Trophoblast cell (in vitro differentiated cells and primary cell): ENCODE measurements at places on chromosomes 2 and 18.

DNA sequence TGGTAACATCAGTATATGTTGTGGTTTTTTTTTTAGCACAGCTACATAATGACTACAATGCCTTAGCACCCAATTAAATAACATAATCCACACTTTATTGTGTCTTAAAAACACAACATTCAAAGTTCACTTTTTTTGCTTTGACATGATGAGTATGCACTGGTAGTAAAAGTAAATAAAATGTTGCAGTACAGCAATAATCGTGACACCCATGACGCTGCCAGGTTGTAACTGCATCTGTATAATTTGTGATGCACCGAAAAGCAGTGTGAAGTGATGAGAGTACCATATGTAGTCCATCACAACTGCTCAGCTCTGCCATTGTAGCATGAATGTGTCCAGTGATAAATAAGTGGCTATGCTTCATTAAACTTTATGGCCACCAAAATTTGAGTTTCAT lies 15.7 kb downstream of the PPP1CB start:
- no peak for DNase-seq

DNA sequence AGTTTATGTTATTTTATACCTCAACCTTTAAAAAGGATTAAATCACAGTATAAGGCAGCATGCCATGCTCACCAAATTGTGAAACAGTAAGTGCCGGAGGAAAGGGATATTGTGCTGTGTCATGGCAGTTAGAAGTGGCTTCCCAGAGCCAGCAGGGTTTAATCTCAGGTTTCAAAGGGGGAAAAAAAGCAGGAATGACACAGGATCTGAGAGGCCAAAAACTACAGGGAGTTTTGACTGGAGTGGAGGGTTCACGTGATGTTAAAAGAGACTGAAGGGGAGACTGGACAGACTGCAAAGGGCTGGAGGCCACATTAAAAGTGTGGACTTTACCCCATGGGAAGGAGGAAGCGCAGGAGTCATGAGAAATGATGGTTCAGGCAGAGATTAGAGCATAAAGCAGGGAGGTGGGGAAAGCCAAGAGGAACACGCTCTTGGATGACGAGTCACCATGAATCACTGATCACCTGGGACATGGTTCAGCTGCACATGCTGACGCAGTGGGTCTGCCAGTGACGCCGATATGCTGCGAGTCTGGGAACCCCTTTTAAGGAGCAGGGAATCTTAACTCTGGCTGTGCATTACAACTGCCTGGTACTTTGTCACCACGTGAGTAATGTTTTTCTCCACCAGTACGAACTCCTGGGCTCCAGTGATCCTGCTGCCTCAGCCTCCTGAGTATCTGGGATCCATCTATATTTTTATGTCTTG lies 6.1 kb downstream of the CHMP1B start:
- peak; percentile 98 for DNase-seq

GRCh38 chr2:60383401-60384143 lies 169.9 kb downstream of the BCL11A start:
- DNase-seq = peak; percentile 85

GRCh38 chr2:177317443-177317842 lies 52.9 kb upstream of the NFE2L2 start:
- DNase-seq = no peak

GRCh38 chr2:40752796-40753195 lies 300.9 kb upstream of the SLC8A1 start:
- DNase-seq = no peak

GRCh38 chr2:182852801-182853200 lies 13.6 kb downstream of the FRZB start:
- DNase-seq = no peak

DNA sequence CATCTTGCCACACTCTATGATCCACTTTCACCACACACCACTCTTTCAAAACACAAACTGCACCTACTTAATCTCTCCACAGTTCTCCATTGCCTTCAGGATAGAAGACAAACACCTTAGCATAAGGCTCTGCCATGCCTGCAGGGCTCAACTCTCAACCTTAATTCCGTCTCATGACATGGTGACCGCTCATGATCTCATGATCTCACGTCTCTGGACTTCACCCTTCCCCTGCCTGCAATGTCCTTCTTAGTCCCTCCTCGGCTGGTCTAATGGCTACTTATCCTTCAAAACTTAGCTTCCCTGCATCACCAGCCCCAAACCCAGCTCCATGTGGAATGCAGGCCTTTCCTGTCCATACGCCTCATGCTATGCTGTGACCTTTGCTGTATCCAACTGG lies 85.3 kb downstream of the ACVR1 start:
- peak; percentile 69 for DNase-seq

GRCh38 chr2:9197916-9198315 lies 8.7 kb upstream of the ASAP2 start:
- no peak for DNase-seq

GRCh38 chr2:45470531-45470930 lies 140.5 kb downstream of the SRBD1 start:
- DNase-seq = no peak

- no peak for DNase-seq
These were observed 22.7 kb downstream of the BCL11A start for GRCh38 chr2:60530660-60531281.

DNA sequence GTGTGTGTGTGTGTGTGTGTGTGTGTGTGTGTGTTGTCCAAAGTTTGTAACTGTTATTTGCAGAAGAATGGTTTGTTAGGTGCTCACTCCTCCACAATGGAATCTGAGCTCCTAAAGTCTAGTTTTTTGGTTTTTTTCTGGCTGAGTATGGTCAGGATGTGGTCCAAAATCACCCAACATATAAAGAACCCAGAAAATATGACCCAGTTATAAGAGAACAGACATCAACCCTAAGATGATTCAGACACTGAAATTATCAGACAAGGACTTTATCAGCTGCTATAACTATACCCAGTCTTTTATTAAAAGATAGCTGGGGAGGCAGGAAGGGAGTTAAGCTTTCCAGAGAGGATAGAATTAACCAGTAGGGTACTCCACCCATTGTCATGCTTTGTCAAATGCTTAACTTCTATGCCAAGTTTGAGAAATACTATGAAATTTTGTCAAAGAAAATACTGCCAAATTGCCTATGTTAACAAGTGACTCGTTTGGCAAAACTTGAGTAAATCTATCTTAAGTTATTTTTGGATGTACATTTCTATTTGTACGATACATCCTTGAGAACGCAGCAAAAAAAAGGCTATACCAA lies 57.5 kb downstream of the TANK start:
- no peak for DNase-seq

DNA sequence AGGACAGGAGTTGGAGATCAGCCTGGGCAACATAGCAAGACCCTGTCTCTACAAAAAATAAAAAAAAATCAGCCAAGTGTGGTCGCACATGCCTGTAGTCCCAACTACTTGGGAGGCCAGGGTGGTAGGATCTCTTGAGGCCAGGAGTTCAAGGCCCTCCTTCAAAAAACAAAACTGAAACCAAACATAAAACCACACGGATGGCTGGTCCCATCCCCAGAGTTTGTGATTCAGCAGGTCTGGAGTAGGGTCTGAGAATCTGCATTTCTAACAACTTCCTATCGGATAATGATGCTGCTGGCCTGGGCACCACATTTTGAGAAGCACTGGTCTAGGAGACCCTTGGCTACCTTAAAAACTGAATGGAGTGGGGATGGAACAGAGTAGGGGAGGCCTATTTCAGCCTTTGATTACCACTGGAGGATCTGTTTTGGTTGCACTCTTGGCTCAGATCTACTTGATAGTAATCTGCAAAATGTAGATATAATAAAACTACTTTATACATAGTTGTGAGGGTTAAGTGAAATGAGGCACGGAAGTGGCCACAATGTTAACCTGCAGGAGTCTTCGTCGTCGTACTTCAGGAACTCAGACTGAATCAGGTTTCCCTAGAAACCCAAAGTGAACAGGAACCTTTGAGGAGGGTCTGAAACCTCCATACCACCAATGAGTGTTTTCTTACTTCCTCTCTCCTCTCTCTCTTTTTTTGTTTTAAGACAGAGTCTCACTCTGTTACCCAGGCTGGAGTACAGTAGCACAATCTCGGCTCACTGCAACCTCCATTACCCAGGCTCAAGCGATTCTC lies 25.5 kb upstream of the NFE2L2 start:
- no peak for DNase-seq

DNA sequence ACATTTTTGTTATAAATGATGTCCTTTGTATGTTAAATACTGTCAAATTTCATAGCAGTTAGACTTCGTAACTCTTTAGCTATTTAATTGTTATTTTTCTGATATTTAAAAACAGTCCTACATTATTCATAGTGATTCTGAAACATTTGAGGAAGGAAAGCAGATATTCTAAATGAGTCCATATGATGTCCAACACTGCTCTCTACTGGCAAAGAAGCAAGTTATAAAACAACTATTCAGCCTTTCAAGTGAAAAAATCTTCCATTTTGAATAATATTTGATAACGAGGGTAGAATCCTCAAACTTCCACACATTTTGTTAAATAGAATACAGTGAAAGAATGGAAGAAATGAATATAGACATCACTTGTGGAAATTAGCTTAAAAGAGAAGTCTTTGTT lies 220.8 kb downstream of the GULP1 start:
- peak; percentile 66 for DNase-seq

DNA sequence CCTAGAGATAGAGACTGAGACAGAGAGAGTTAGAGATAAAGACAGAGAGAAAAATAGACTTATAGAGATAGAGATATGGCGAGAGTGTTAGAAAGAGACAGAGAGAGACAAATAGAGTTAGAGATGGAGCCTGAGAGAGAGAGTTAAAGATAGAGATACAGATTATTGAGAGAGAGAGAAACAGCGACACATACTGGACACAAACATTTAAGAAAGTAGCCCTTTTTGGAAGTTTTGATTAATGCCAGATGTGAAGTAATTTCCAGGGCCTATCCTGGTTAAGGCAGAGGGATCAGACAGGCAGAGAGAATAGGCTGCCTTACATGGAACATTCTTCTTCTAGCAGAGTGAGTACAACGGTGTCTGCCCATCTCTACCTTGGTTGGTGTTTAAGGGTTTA lies 311.6 kb upstream of the CDH7 start:
- DNase-seq = no peak

DNA sequence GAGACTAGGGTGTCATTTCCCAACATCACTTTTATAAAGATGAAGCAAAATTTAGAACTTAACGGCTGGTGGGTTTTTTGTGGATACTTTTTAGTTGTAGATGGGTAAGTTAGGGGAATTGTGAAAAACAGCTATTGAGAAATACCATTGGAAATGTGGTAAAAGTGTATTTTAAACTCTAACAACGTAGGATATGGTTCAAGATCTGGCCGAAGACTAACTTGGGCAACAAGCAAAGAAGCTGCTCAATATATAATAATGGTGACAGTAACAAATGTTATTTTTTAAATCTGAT lies 1.6 kb downstream of the DNAH7 start:
- DNase-seq = no peak

- DNase-seq = no peak
These were observed 90.0 kb downstream of the CRACDL start for GRCh38 chr2:98846041-98846440.

GRCh38 chr2:31053929-31054782 lies 84.1 kb downstream of the GALNT14 start:
- DNase-seq = no peak

- no peak for DNase-seq
These were observed 283.7 kb upstream of the VWC2L start for GRCh38 chr2:214127170-214127569.

DNA sequence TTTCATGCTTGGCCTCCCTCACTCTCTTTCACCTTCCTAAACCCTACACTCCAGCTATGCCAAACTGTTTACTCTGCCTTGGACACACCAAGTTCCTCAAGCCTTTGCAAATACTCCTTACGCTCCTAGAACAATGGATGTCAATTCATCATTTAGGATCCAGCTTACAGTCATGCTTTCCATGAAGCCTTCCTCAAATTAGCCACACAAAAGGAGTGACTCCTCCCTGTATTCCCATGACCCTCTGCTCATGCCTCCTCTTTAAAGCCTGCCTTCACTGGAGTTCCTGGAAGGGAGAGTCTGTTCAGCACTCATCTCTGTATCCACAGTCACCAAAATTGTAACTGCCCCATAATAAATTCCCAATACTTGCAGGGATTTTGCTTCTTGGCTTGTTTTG lies 721 bp upstream of the EHD3 start:
- no peak for DNase-seq

DNA sequence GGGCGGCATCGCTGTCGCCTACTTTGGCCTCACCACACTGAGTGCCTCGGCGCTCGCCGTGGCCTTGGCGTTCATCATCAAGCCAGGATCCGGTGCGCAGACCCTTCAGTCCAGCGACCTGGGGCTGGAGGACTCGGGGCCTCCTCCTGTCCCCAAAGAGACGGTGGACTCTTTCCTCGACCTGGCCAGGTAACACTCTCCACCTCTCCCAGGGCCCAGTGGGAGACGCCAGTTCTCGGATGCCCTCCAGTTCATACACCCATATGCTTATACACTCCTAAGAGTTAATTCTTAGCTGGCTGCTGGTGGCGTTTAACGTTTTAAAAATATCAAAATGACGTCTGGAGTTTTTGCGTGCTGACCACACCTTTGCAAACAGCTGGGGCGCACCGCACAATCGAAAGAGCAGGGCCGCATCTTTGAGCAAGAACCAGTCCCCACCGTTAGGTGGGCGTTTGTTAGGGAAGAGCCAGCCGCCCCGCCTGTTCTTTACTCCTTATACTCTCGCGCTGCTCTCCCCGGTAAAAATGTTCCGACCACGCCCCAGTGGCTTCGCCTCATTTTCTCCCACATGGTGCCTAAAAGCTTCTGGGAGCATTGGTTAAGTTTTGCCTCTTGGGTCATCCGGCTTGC lies 899 bp downstream of the SLC1A4 start:
- no peak for DNase-seq

DNA sequence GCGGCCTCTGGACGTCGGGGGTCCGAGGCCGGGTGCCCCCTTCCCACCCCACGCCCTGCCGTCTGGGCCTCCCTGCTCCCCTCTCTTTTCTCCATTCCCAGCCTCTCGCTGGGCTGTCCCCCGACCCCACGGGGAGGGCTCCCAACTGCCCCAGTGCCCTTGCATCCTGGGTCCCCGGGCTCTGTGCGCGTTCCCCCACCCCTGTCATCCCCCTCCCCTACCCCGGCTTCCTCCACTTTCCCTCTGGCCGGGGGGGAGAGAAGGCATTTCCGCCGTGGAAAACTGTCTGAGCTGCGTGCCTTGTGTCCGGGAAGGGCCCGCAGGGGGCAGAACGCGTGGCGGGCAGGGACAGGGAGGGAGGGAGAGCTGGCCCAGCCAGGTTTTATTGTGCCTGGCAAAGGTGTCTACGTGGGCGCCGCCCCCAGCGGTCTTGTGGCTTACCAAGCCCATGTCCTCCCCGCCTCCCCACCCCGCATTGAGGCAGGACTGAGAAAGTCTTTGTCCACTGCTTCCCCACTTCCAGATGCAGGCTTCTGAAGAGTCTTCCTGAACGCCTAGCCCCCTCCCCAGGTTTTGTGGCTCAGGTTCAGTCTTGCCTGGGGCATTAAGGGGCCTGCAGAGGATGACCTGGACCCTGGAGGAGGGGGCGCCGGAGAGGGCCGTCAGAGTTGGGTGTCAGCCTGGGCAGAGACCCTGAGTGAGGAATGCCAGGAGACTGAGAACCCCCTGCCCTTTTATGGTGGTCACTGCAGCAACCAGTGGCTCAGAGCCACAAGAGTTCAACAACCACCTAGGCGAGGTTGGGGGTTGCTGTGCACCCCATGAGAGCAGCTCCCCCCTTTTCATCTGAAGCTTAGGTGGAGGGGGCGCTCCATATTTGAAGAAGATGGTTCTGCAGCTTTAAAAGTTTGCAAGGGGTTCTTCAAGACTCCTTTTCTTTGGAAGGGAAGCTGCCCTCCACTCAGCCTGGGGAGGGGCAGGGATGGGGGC lies 1.3 kb downstream of the ITM2C start:
- peak; percentile 74 for DNase-seq
